ENCODE measurements at places on chromosomes 2 and 18.

- no peak for DNase-seq
Measured at GRCh38 chr2:110149330-110150220, 34.0 kb upstream of the MALL start.

- DNase-seq = peak; percentile 42
Measured at GRCh38 chr2:29322011-29322410, 206.8 kb downstream of the CLIP4 start.

DNA sequence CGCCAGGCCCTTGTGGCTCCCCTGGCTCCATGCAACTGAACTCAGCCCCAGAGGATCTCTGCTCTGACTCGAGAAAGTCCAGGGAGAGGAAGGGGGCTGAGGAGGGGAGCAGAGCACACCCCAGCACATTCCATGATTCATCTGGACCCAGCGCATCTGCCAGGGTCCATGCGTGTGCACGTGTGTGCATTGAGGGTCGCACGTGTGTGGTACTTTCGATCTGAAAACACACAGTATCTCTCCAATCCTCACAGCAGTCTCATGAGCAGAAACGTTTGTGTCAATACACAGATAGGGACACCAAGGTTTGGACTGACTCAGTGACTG lies 146.4 kb upstream of the ID2 start:
- no peak for DNase-seq

GRCh38 chr2:58221909-58222308 lies 19.2 kb downstream of the FANCL start:
- DNase-seq = no peak

GRCh38 chr2:134301928-134302260 lies 48.0 kb downstream of the MGAT5 start:
- no peak for DNase-seq

DNA sequence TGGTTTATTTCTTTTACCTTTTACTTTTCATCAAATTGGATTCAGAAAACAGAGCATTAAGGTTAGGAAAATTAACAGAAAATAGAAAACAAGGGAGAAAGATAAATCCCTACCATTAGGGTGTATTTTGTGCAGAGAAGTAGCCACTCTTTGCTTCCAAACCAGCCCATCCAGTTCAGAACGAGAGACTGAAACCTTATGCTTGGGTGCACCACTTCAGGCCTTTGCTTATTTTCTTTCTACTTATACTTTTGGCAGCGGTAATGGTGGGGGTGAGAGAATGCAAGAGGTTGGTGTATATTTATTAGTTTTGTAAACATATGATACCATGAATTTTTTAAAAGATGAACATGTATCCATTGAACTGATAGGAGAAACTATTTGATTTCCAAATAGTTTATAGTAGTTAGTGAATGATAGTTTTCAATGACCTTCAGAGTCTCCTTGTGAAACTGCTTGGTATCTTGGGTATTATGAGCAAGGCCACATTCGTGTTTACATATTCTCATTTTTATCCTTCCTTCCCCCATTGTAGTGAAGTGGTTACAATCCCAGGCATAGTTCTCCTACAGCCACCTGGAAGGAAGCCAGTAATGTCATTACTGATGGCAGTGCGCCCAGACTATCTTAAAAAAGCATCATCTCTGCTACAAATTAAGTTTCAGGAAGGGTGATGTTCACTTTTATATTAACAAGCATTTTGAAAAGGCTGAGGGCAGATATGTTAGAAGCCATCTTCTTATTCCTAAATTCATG lies 60.8 kb downstream of the MFSD6 start:
- peak; percentile 69 for DNase-seq

GRCh38 chr2:16726147-16726546 lies 60.5 kb upstream of the CYRIA start:
- no peak for DNase-seq

- no peak for DNase-seq
Measured at GRCh38 chr2:68475110-68475509, 7.7 kb downstream of the APLF start.

DNA sequence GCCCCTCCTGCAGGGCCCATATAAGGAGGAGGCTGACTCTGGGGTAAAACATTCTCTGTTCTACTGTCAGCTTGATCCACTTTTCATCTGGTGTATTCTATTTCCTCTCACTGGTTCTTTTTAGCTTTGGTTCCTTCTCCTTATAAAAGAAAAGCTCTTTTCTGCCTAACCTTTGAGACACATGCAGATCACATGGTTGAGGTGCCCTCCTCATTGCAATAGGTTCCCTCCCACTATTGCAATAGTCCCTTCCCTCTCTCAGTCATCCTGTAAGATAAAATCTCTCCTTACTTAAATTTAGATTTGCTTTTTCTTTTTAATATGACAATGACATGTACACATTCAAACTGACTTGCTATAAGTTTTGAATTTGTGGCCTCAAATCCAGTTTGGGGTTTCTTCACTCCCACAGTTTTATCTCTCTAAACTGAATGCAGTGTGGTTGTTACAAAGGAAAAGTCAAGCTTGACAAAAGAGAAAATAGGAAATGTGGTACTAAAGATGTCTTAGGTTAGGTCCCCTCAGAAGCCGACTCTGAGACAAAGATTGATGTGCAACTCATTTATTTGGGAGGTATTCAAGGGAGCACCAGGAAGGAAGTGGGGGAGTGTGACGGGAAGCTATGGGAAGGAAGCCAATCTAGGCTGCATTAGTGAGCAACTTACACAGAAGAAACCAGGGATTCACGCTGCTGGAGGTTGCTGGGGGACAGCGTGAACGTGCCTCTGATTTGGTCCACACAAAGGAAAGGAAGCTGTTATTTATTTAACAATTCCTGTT lies 127.6 kb upstream of the LINC00305 start:
- DNase-seq = no peak

GRCh38 chr2:160111951-160112798 lies 49.8 kb upstream of the PLA2R1 start:
- DNase-seq = peak; percentile 72

- DNase-seq = no peak
Measured at GRCh38 chr2:234846599-234847363, 105.0 kb upstream of the SH3BP4 start.
